ENCODE measurements at places on chromosomes 5 and 9.
A peak's percentile ranks its signal among the peaks of the same experiment; 100 is the strongest.

DNA sequence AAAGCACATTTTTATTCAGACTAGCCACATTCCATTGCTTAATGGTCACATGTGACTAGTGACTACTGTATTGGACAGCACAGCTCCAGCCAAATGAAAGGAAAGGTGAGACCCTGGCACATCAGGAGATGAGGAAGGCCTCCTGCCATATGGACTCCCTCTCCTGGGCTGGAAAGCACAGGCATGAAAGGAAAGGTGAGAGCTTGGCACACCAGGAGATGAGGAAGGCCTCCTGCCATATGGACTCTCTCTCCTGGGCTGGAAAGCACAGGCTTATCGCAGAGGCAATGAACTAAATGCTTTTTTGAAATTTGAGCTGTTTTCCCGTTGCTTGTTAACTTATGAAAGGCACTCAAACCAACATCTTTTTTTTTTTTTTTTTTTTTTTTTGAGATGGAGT, 144.8 kb upstream of the SLC12A2 start:
- no peak for DNase-seq

GRCh38 chr9:82949203-82949602, 113.7 kb downstream of the RASEF start:
- no peak for DNase-seq

GRCh38 chr5:76224898-76225297, 141.7 kb downstream of the SV2C start:
- no peak for DNase-seq

DNA sequence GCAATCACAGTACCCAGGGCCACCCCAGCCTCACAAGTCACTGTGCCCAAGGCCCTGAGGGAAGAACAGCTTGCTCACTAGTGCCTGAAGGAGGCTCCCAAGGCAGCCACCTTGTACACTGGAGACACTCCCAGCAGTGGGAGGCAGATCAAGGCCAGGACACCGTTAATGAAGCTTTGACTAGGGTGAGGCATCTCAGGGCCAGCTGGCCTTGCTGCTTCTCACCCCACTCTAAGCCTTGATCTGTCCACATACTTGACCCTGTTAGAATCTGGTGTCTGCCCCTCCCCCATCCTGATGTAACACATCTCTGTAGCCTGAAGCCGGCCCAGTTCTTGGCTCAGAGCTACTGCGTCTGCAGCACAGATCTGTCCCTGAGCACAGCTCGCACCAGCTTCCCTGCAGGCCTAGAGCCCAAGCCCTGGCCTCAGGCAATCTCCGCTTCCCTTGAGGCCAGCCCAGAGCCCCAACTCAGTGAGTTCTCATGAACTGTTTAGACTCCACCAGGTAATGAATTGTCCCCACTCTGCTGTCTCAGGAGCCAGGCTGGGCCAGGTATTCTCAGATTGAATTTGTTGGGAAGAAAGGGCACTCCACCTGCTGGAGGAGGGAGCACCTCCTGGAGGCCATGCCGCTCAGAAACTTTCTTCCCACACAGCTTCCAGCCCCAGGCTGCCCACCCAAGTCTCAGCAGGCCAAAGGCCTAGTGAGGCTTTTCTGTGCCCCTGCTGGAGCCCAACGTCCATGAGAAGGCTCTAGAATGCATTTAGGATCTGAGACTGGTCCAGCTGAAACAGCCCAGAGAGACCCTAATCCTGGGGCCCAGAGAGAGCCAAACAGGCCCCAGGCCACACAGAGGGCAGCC, 13.4 kb upstream of the JADE2 start:
- no peak for DNase-seq

DNA sequence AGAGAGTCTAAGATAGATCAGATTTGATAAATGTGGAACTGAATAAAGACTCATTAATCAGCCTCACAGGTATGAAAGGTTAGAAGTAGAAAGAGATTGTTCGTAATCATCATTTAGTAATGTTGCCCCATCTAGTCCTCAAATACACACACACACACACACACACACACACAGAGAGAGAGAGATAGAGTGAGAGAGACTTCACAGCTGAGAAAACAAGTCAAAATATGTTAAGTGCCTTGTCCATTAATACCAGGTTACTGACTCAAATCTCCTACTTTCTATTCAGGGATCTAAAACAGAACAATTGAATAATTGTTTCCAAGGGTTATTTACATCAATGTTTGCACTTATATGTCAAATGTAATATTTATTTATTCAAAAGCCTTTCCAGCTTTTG, 284.6 kb downstream of the MRPS30 start:
- DNase-seq, result no peak

DNA sequence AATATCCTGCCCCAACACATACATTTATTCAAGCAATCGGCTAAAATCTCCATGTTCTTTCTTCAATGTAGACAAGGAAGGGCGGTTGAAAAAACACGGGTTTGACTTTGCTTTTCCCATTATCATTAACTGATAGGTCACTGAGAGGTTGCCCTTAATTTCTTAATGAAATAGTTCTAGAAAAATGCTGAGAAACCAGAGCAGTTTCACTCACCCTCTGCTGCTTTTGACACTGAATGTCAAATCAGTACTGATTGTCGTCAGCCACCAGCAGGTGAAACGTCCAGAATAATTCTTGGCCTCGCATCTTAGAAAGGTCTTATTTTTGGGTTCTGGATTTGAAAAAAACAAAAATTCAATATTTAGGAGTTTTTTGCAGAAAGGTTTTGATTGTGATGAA, 8.1 kb downstream of the IL12B start:
- no peak for DNase-seq

DNA sequence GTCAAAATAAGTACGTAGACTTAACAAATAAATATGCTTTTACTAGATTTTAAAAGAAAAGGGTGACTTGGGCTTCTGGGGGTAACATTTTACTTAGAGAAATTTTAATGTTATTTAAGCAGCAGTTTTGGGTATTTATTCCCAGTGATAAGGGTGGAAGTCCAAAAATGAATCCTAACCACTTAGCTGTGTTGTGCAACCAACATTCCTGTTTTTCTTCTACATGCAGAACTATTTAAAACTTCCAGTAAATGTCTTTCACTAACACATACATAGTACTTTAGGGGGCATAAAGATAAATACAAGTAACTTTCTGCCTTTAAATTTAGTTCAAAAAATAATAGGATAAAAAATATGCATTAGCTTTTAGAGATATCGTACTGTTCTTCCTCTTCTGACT, 436.7 kb downstream of the CTNND2 start:
- DNase-seq, result no peak

DNA sequence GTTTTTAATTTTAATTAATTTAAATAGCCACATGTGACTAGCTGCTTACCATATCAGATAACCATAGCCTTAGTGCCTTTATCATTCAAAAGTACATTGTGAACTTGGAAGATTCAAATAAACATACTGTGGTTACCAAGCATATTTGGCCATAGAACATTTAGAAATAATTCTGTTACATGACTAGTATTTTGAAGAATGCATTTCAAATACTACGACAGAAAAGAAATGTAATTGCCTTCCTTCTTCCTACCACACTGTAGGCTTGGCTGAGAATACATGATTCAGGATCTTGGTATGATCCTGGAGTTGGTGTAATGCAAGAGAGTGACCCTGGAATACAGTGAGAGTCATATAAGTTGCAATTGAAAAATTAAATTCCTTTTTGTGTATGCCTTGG, 109.7 kb upstream of the PCA3 start:
- DNase-seq, result peak; percentile 88

Measured in GM04504 (cell line).